ENCODE measurements at places on chromosomes 2 and 18.

DNA sequence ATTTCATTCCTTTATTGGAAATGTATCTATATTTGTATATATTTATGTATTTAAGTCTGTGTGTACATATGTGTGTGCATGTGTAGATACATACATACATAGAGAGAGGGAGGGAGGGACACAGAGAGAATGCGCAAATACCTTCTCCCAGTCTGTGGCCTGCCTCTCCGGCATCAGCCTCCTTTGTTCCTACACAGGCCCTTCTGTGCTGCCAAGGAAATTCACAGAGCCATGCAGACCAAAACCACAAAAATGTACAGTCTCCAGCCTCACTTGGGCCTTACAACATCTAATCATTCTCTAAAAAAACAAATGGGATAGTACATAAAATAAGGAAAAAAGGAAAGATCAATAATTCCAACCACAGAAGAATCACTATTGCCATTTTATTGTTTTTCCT, 8.8 kb upstream of the CRACDL start:
- DNase-seq = no peak

DNA sequence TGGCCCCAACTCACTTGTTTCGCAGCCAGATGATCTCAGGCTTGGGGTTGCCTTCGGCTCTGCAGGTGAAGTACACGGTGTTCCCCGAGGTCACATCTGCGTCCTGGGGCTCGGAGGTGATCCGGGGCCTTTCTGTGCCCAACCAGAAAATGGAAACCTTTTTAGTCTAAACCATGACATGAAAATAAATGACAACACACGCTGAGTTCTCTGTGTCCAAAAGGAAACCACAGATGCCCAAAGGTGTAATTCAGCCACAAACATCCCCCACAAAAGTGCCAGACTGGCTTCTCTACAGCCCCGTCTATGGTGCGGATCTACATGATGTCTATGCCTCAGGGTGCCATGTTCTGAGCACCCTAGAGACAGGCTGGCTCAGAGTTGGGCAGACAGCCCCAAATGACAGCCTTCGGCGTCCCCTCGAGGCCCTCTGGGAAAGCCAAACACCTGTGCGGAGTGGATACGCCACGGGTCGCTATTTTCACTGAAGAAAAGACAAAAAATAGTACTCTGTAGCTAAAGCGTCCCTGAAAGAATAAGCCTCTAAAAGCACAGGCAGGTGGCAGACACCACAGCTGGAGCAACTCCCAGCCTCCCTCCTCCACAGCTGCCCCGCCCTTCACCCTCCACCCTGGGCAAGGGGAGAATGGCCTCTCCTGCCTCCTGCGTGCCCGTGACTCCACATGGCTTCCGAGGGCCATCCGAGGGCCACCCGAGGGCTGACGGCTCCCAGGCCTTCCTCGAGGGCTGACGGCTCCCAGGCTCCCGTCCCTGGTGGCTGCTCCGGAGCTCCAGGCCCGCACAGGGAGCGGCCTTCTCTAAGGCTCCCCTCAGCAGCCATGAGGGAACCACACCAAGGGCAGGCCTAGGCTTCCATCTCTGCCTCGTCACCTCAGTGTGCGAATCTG, 67.1 kb downstream of the PXDN start:
- DNase-seq = no peak

DNA sequence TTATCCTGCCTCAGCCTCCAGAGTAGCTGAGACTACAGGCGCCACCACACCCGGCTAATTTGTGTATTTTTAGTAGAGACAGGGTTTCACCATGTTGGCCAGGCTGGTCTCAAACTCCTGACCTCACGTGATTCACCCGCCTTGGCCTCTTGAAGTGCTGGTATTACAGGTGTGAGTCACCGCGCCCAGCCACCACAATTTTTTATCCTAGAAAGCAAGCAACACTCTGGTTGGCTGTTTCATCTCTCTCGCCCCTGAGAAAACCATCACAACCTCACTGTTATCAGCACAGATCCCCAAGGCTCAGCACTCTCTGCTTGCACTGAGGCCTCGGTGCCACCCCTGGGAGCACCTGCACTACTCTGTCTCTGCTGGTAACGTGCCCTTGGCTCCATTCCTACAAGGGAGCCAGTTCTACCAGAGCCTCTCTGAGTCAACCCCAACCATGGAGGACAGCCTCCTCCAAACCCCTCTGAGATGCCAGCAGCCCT, 134.8 kb upstream of the AGAP1 start:
- no peak for DNase-seq

- no peak for DNase-seq
These were observed 188.3 kb downstream of the FBXO15 start for GRCh38 chr18:73959352-73959751.

DNA sequence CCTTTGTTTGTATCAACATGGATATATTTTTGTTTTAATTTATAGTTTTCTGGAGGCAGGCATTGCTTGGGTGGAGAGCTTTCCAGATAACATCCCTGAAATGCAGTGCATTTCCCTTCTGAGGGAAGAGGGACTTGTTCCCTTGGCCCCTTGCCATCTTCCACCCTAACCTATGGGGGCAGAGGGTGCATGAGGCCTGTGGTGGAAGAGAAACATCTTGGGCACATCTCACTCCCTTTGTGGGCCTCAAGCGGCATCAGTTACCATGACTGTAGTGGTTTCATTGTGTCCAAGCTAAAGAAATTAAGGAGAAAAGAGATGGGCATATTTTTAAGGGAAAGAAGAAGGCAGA, 5.3 kb upstream of the RPL37A start:
- no peak for DNase-seq

- DNase-seq = no peak
These were observed 52.6 kb downstream of the QPCT start for GRCh38 chr2:37396890-37397565.

- DNase-seq = no peak
These were observed 18.7 kb downstream of the HNRNPA3 start for GRCh38 chr2:177231270-177231669.

DNA sequence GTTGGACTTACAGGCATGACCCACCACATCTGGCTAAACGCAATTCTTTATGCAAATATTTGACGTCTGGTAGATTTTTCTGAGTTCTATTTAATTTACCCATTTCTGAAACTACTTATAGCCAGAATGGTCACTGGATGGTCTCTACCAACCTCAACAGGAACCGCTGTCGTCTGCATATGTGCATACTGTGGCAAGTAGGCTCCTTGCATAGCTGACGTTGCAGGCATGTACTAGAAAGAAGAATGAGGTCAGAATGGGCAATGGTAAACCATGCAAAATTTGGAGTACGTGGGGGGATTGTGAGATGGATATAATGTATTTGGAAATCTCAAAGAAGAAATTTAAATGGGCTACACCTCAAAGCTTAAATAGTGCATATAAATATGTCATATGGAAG, 77.1 kb upstream of the ITGB6 start:
- DNase-seq = no peak

Data from esophagus muscularis mucosa (tissue), 4 donors.